Uterus (tissue), 4 donors: ENCODE measurements at places on chromosomes 6 and 20.

DNA sequence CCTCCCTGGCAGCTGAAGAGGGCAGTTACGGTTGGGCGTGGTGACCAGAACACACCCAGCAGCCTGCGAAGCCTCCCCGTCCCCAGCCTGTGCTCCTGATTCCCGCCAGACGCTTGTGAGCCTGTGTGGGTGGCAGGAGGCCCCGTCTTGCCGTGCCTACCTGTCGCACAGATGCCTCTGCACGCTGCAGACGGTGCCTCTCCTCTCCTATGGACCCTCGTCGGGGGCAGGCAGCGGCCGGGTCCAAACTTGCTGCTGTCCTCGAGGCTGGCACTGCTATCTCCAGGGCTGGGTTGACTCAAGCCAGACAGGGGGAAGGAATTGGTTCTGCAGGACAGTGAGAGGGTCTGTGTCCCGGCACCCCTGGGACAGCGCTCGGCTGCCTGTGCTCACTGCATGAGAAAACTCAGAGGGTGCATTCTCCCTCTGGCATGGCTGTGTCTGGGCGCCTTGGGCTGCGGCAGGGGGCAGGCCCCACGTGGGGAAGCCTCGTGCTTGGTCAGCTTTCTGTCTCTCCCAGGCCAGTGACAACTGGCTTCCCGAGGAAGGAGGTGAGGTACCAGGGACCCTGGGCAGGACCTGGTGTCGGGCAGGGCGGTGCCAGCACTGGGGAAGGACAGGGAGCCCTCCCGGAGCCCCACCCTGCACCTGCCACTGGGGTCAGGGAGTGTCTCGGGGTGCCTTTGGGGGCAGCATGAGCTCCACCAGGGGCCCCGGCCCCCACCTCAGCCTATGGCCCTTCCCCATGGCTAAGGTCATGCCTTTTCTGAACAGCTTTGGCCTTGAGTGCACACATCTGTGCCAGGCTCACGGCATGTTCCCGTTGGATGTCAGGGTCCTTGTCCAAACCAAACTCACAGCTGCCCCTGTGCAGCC is 127.5 kb downstream of the TAF4 start:
- H3K27me3 ChIP-seq, result no peaks in the 10 kb centered on the region
- no peaks in the 10 kb centered on the region for H3K36me3 ChIP-seq
- H3K27ac ChIP-seq, result no peak overlapping the region
- no peaks in the 10 kb centered on the region for H3K4me1 ChIP-seq

DNA sequence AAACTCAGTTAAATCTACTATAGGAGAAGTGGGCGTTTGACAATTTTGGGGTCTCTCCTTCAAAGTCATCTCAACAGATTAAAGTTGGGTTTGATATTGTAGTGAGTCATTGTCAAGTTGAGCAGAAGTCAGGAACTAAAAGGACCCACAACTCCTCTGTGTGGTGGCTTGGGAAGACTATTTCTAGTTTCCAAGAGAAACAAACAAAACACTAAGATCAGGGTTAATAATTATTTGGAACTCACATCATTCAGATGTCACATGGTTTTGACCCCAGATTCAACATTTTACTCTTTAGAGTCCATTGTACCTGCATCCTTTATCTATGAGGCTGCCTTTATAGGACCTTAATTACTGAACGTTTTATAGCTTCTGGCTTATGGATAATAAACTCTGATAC is 45.3 kb upstream of the TINAG start:
- DNase-seq, result no peak
- no peaks in the 10 kb centered on the region for H3K36me3 ChIP-seq

- H3K36me3 ChIP-seq, result no peaks in the 10 kb centered on the region
- no peaks in the 10 kb centered on the region for H3K27me3 ChIP-seq
- H3K4me3 ChIP-seq, result no peak overlapping the region
- peaks cover 6% of the 10 kb centered on the region for H3K4me1 ChIP-seq
Observed at GRCh38 chr20:1375515-1375914, 17.3 kb downstream of the FKBP1A start.

DNA sequence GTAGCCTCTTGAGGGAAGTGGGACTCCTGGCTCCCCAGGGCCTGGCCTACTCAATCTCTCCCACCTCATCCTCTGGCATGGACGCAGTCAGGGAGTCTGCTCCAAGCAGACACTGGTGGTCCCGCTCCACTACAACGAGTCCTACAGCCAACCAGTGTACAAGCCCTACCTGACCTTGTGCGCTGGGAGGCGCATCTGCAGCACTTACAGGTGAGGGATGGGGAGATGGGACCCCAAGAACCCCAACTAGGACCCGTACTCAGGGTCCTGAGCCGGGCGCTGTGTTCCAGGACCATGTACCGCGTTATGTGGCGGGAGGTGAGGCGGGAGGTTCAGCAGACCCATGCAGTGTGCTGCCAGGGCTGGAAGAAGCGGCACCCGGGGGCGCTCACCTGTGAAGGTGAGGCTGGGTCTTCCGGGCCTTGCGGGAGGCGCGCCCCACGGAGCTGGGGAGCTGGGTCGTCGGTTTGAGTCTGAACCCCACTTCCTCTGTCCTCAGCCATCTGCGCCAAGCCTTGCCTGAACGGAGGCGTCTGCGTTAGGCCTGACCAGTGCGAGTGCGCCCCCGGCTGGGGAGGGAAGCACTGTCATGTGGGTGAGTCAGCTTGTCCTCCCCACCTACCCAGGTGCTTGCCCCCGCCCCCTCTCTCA is 2.1 kb downstream of the EGFL8 start:
- no peaks in the 10 kb centered on the region for H3K36me3 ChIP-seq
- H3K27ac ChIP-seq, result no peak overlapping the region
- no peaks in the 10 kb centered on the region for H3K27me3 ChIP-seq
- no peaks in the 10 kb centered on the region for H3K4me1 ChIP-seq
- H3K4me3 ChIP-seq, result no peak overlapping the region

DNA sequence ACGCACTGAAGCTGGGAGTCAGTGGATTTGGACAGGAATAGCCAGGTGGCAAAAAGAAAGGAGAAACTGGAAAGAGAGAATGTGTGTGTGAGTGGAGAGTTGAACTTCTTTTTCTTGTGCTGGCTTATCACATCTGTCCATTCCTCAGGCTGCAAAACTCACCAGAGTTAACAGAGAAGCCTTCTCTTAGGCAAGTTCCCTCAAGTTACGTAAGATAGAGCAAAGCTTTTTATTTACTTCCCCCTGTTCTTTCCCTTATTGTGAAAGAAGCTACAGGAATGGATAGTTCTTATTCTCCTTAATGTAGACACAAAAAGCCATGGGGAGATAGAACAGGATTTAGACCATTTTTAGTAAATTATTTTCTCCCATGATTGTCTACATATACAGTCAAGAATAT is 188.6 kb downstream of the BMP2 start:
- DNase-seq, result no peak
- H3K4me1 ChIP-seq, result no peaks in the 10 kb centered on the region
- H3K27ac ChIP-seq, result no peak overlapping the region
- H3K4me3 ChIP-seq, result no peak overlapping the region
- no peaks in the 10 kb centered on the region for H3K36me3 ChIP-seq
- H3K27me3 ChIP-seq, result no peaks in the 10 kb centered on the region

DNA sequence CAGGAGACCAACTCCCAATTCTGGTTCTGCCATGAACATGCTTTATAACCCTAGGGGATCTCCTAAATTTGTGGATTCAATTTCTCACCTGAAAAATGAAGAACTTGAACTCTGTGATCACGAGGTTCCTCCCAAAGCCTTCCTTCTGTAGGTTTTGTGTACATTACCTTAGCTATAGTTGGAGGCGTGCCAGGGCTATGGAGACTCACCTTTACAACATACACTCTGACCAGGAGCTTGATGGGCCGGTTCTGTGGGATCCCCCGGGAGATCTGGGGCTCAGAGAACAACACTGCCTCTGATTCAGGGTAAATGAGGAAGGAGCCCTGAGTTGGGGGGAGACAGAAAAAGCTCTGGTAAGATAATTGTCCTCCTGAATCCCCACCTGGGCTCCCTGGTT is 34.1 kb downstream of the ERGIC3 start:
- H3K36me3 ChIP-seq, result no peaks in the 10 kb centered on the region
- DNase-seq, result no peak
- no peaks in the 10 kb centered on the region for H3K27me3 ChIP-seq
- no peak overlapping the region for H3K27ac ChIP-seq

- H3K27ac ChIP-seq, result no peak overlapping the region
- no peaks in the 10 kb centered on the region for H3K4me1 ChIP-seq
- DNase-seq, result no peak
- H3K4me3 ChIP-seq, result no peak overlapping the region
- H3K36me3 ChIP-seq, result no peaks in the 10 kb centered on the region
Observed at GRCh38 chr6:524803-525202, 132.1 kb downstream of the HUS1B start.

GRCh38 chr6:73548458-73549446 is 27.9 kb upstream of the EEF1A1 start:
- H3K36me3 ChIP-seq, result no peaks in the 10 kb centered on the region
- H3K27me3 ChIP-seq, result no peaks in the 10 kb centered on the region
- DNase-seq, result no peak
- no peak overlapping the region for H3K4me3 ChIP-seq

- H3K4me3 ChIP-seq, result no peak overlapping the region
- H3K4me1 ChIP-seq, result no peaks in the 10 kb centered on the region
- DNase-seq, result no peak
- no peak overlapping the region for H3K27ac ChIP-seq
- H3K27me3 ChIP-seq, result no peaks in the 10 kb centered on the region
Observed at GRCh38 chr20:13340088-13340487, 119.0 kb downstream of the ISM1 start.

GRCh38 chr20:43379239-43379917 is 78.3 kb upstream of the SRSF6 start:
- H3K4me1 ChIP-seq, result no peaks in the 10 kb centered on the region
- H3K27me3 ChIP-seq, result no peaks in the 10 kb centered on the region
- H3K4me3 ChIP-seq, result no peak overlapping the region
- no peak for DNase-seq
- H3K27ac ChIP-seq, result no peak overlapping the region

DNA sequence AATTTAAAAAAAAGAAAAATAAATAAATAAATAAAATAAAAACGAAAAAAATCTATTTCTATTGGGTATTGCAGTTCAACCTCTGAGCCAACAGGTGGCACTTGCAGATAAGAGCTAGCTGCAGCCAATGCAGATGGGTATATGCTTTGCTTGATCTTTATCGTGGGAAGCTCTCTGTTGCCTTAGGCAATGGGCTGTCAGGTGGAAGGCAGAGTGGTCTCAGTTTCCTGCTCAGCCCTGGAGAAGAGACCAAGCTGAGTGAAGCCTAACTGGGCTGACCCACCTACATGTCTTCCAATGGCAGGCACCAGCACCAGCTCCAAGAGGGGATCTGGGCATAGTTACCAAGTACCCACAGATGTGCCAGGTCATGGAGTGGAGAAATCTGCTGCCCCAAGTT is 95.0 kb downstream of the AK9 start:
- no peaks in the 10 kb centered on the region for H3K4me1 ChIP-seq
- no peak overlapping the region for H3K4me3 ChIP-seq
- H3K36me3 ChIP-seq, result no peaks in the 10 kb centered on the region

- H3K4me1 ChIP-seq, result no peaks in the 10 kb centered on the region
- no peaks in the 10 kb centered on the region for H3K36me3 ChIP-seq
- H3K27me3 ChIP-seq, result no peaks in the 10 kb centered on the region
- H3K27ac ChIP-seq, result no peak overlapping the region
- no peak for DNase-seq
- no peak overlapping the region for H3K4me3 ChIP-seq
Observed at GRCh38 chr6:150327117-150327774, 41.6 kb upstream of the IYD start.

- H3K27ac ChIP-seq, result no peak overlapping the region
- no peaks in the 10 kb centered on the region for H3K4me1 ChIP-seq
- DNase-seq, result no peak
- no peaks in the 10 kb centered on the region for H3K36me3 ChIP-seq
- H3K4me3 ChIP-seq, result no peak overlapping the region
Observed at GRCh38 chr6:66605011-66605410, 898.0 kb upstream of the EYS start.

GRCh38 chr6:5514353-5514752 is 253.0 kb downstream of the FARS2 start:
- DNase-seq, result no peak
- H3K4me1 ChIP-seq, result no peaks in the 10 kb centered on the region
- no peaks in the 10 kb centered on the region for H3K27me3 ChIP-seq

DNA sequence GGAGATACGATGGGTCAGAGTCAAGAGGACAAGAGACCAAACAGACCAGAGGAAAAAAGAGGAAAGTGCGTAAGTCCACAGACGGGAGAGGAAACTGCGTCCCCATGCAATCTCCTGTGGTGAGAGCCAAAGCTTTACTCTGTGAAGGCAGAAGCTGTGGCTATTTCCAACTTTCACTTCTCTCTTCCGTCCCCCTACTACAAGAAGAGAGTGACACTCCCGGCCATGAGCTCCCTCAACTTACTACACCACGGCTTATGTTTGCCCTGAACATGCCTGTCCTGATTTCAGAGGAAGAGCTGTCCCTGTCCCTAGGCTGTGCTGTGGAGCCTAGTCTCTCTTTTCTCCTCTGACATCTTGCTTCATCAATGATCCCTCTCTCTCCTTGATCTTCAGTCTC is 11.5 kb upstream of the SSR1 start:
- DNase-seq, result no peak
- H3K27ac ChIP-seq, result no peak overlapping the region
- no peak overlapping the region for H3K4me3 ChIP-seq

- no peaks in the 10 kb centered on the region for H3K4me1 ChIP-seq
- H3K36me3 ChIP-seq, result no peaks in the 10 kb centered on the region
- no peak overlapping the region for H3K27ac ChIP-seq
- H3K4me3 ChIP-seq, result no peak overlapping the region
Observed at GRCh38 chr6:148164645-148165044, 178.0 kb upstream of the SASH1 start.

- no peak overlapping the region for H3K4me3 ChIP-seq
- no peaks in the 10 kb centered on the region for H3K4me1 ChIP-seq
- no peaks in the 10 kb centered on the region for H3K36me3 ChIP-seq
- H3K27me3 ChIP-seq, result no peaks in the 10 kb centered on the region
- no peak overlapping the region for H3K27ac ChIP-seq
Observed at GRCh38 chr20:51043811-51044210, 20.9 kb upstream of the KCNG1 start.

DNA sequence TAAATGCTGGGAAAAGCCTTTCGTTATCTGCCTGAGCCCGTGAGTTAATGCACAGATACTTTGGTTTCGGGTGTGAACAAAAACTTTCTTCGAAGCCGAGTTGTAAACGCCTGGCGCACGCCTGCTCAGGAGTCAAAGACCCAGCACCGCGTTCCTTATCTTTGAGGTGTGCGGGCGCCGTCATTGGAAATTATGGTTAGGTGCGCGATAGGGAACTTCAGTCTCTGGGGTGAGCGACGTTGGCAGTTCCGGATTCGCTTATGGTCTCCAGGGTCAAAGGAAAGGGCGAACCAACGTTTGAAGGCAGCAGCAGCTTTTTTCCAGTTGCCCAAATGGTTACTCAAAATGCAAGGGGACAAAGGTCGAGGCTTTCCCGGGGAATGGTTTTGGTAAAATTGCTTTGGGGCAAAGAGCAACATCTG is 853 bp downstream of the SLC22A3 start:
- H3K27me3 ChIP-seq, result no peaks in the 10 kb centered on the region
- DNase-seq, result no peak
- peak overlapping the region; percentile 88 for H3K27ac ChIP-seq
- H3K36me3 ChIP-seq, result no peaks in the 10 kb centered on the region
- peak overlapping the region; percentile 28 for H3K4me3 ChIP-seq

- no peak overlapping the region for H3K27ac ChIP-seq
- no peaks in the 10 kb centered on the region for H3K27me3 ChIP-seq
- no peaks in the 10 kb centered on the region for H3K36me3 ChIP-seq
- peak overlapping the region; percentile 17 for H3K4me3 ChIP-seq
Observed at GRCh38 chr20:17227219-17227575, 357 bp downstream of the PCSK2 start.

- H3K27ac ChIP-seq, result no peak overlapping the region
- no peaks in the 10 kb centered on the region for H3K27me3 ChIP-seq
- no peak for DNase-seq
- no peaks in the 10 kb centered on the region for H3K36me3 ChIP-seq
- H3K4me3 ChIP-seq, result no peak overlapping the region
- H3K4me1 ChIP-seq, result no peaks in the 10 kb centered on the region
Observed at GRCh38 chr20:44231713-44232468, 15.2 kb upstream of the GDAP1L1 start.
